ENCODE measurements at places on chromosomes 2 and 18.
A peak's percentile ranks its signal among the peaks of the same experiment; 100 is the strongest.

GRCh38 chr2:157720504-157720903 lies 91.8 kb upstream of the ACVR1C start:
- DNase-seq: no peak

DNA sequence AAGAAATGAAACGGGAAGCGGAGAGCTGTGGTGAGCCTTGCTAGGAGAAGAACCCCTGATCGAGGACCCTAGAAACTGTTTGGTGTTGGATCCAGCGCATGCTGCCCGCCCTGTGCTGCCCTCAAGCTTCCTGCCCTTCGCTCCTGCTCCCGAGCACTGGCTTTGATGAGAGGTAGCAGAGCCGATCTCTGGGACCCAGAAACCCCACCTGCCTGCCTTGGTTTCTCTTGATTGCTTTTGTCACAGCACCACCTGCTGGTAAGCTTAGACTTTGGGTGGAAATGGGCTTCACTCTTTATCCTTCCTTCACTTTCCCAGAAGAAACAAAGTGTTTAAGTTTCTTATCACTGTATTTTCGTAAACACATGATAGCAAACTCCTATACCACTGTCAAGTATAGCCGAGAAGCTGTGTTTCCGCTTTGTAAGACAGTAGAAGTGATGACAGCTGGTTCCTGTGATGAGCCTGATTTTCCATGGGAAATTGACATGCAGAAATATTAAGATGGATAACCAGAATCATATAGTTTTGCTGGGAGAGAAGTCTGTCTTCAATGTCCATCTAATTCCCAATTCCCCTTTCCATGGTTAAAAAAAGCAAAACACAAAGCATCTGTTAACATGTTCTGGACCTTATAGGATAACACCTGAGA lies 267.4 kb downstream of the PHLPP1 start:
- DNase-seq: peak; percentile 74

GRCh38 chr2:10960606-10961489 lies 49.1 kb downstream of the KCNF1 start:
- DNase-seq: no peak

GRCh38 chr2:220628252-220628651 lies 943.9 kb downstream of the EPHA4 start:
- DNase-seq: no peak

GRCh38 chr2:96970248-96970875 lies 16.0 kb downstream of the FAM178B start:
- no peak for DNase-seq

DNA sequence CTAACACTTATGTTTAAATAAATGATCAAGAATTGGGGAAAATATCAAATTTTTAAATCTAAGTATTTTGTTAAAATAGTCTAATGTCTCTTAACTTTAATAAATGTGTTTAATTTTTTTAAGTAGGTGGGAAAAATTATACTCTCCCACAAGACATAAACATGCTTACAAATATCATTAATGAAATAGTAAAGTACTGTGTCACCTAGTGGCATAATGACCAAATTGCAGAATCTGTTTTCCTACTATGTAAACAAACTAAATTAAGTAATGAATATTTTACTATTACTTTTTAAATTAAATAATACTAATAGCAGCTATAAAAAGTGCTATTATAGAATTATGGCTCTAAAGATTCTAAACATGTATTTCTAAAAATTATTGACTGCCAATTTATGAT lies 52.0 kb upstream of the CHAC2 start:
- peak; percentile 19 for DNase-seq
